ENCODE measurements at places on chromosomes 12 and 14. TPM values are rescaled to one million over a fixed set of nuclear protein-coding genes. Genes with fewer than 3 reads are reported as not detected.
A peak's percentile ranks its signal among the peaks of the same experiment; 100 is the strongest.

TOMM20L gene
- total RNA-seq, result not detected

ACOT6 gene
- not detected for total RNA-seq

NGB gene
- total RNA-seq, result not detected

AICDA gene
- not detected for total RNA-seq

LAG3 gene
- 1.7 TPM for total RNA-seq

TMEM119 gene
- 0.27 TPM for total RNA-seq

CD9 gene
- total RNA-seq, result 5.6 TPM

SLC6A12 gene
- total RNA-seq, result not detected

PTPRQ gene
- not detected for total RNA-seq

DLGAP5 gene
- total RNA-seq, result 45.1 TPM

DNA sequence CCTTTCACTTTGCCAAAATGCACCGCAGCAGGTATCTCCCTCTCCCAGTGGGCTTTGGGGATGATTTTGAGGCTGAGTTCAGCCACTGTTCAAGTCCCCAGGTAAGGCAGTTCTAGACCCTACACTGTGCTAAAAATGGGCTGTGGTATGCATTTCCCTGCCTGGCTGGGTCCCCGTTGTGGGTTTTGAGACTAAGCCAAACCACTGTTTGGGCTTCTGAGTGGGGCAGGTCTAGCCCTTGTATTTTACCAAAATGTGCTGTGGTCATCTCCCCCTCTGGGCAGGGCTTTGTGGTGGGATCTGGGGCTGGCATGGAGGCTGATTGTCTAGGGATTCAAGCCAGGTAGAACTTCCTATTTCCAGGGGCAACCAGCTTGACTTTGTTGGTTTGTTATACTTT lies 13.6 kb upstream of the OR4Q3 start:
- no peak for DNase-seq

DNA sequence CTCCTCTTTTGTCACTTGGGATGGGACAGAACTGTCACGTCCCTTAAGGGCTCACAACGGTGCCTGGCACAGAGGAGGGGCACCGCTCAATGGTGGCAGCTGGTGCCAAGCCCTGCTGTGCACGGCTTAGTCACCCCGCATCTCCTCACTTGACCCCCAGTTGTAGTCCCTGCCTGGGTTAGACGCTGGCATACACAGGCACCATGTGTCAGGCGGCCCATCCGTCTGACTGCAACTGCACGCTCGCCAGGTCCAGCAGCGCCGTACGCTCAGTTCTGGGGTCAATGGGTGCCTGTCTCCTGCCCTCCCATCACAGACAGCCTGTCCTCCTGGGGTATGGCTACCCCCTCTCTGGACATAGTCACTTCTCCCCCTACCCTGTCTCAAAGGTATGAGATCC lies 1.6 kb upstream of the PACS2 start:
- no peak for DNase-seq

DNA sequence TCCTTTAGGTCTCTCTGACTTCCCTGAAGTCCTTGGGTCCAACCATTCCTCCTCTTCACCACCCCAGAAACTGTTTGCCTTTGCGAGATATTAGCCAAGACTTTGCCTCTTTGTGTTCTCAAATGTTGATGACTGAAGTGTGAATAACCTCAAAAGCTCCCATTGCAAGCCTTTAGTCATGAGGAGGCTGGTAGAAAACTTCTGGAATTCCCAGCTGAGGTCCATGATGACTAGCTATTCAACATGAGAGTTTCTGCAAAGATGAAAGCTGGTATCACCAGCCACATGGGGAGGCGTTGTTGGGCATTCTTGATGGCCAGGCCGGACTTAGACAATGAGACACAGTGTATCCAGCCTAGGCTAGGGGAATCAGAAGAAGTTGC lies 111.7 kb downstream of the TBX5 start:
- DNase-seq, result no peak

GRCh38 chr12:115388139-115388538 lies 704.2 kb upstream of the TBX3 start:
- DNase-seq, result no peak

GRCh38 chr12:38689704-38690103 lies 215.7 kb downstream of the CPNE8 start:
- no peak for DNase-seq

DNA sequence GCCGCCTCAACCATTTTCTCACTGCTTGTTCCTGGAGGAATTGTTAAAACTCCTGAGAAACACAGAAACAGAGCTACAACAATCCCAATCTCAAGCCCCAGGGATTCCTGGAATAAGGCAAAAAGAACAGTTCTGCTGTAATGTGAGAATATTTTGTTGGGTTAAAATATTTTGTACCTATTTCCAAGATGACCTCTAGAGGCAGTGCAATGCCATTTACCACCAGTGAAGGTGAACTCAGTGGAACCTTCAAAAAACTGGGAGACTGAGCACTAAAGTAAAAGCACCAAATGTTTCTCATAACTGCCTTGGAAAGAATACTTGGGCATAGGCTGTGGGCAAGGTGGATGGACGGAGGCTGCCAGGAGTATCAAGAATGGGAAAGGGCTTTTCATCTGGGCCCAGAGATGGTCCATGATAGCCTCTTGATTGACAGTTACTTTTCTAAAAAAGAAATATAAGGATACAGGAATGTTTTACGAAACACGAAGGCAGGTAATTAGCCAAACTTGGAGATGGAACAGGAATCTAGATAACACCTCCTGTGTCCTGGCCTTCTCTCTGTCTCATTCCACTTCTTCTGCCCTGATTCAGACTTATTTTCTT lies 334.0 kb upstream of the FLRT2 start:
- no peak for DNase-seq

- DNase-seq, result no peak
Observed at GRCh38 chr14:75939200-75939599, 42.6 kb downstream of the TGFB3 start.

GRCh38 chr14:89351516-89352404 lies 65.3 kb downstream of the FOXN3 start:
- no peak for DNase-seq

DNA sequence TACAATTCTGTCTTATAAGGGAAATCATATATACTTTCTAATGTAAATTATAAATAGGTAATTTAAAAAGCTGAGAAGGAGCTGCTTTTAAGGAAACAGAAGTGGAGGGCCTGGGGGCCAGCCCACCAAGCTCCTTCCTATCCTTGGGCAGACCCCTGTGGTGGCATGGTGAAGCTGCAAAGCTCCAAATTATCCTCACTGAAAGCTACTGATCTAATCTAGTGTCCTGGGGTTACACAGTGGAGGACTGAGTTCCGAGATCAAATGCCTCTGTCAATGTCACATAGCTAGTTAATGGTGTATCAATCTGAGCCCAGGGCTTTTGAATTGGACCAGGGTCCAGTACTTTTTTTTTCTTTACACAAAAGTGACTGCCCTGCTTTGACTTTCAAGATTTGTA lies 355.4 kb downstream of the CEP128 start:
- no peak for DNase-seq

DNA sequence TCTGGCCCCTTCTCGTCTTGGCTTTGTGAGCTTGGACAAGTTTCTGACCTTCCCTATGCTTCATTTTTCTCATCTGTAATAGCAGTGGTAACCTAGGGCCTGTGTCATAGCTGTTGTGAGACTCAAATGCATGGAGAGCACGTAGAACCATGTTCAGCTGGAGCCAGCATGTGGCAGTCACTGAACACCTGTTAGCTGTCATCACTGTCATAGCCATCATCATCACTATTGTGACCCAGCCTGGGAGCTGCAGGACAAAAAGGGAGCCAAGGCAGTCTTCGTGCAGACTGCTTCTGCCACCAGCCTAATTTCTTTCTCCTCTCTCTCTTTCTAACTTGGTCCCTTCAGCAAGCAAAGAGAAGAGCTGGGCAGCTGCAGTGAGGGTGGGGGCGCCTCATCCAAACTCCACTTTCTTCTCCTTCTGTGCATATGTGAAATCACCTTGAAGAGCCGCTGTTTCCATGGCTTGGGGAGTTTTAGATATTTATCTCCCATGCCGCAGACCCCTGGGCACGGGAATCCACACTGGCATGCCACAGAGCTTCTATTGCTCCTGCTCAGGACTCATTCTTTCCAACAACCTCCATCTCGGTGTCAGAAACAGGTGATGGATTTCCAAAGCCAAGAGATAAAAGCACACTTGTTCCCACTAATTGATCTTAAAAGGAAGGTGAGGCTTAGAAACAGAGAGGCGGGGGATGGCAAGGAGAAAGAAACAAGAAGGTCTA lies 87.0 kb downstream of the SRRM4 start:
- DNase-seq, result no peak

GRCh38 chr14:74203639-74204038 lies 35.6 kb upstream of the VSX2 start:
- no peak for DNase-seq

- no peak for DNase-seq
Observed at GRCh38 chr12:3300833-3301401, 190.1 kb upstream of the PRMT8 start.

- DNase-seq, result no peak
Observed at GRCh38 chr12:130709151-130709970, 6.7 kb downstream of the RIMBP2 start.

GRCh38 chr12:100142851-100143559 lies at the start of gene BLTP3B:
Gene BLTP3B, minus strand, starts transcription at chr12:100142874. Its CDS starts 239 bp downstream, at chr12:100142635.
- peak; percentile 84 for DNase-seq

GRCh38 chr12:128305336-128305892 lies 38.4 kb downstream of the TMEM132C start:
- DNase-seq, result no peak

- no peak for DNase-seq
Observed at GRCh38 chr14:86179980-86180379, 650.0 kb downstream of the FLRT2 start.

- DNase-seq, result no peak
Observed at GRCh38 chr14:34023824-34024767, 73.2 kb upstream of the EGLN3 start.

DNA sequence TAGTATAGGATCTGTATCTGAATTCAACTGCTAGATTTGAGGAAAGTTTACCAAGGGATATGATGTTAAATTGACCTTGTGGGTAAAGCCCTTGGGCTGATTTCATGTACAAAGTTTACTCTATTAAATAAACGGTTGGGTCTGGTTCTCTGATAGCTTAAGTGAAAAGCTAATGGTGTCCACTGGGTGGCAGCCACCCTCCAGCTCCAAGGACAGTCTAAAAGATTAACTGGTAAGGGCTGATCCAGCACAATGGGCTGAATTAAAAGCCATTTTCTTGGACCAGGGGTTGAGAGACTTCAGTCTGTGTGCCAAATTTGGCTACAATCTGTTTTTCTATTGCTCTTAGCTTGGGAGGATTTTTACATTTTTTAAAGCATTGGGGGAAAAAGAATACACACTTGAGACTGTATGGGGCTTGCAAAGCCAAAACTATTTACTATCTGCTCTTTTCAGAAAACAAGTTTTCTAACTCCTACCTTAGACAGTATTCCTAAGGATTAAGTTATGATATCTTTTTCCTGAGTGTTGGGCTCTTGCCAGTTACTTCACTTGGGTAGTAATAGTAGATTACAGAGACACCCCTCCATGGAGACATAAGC lies 116.5 kb downstream of the GPHN start:
- no peak for DNase-seq

- DNase-seq, result no peak
Observed at GRCh38 chr14:77474479-77475177, 16.7 kb downstream of the AHSA1 start.

DNA sequence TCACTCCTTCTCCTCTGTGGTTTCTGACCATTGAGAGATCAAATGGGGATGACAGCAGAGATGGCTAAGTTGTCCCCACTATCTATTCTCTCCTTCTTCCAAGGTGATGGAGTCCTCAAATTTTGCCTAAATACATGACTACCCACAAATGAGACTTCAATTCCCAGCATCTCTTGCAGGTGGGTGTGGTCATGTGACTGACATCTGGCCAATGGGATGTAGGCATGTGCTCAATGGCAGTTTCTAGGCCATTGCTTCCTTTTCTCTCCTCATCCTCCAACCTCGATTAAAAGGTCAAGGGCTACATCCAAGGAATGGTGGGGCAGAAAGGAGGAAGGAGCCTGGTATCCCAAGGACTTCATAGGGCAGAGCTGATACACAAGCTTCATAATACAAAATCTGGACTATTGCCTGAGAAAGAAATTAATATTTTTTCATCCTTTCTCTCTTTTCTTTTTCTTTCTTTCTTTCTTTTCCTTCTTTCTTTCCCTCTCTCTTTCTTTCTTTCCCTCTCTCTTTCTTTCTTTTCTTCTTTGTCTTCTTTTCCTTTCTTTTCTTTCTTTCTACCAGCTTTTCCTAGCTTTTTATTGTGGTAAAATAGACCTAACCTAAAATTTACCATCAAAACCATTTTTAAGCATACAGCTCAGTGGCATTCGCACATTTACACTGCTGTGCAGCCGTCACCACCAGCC lies 100.9 kb upstream of the PRB2 start:
- DNase-seq, result no peak

- no peak for DNase-seq
Observed at GRCh38 chr12:116142936-116143898, 134.3 kb downstream of the MED13L start.

GRCh38 chr12:72829838-72830237 lies 557.7 kb downstream of the TRHDE start:
- no peak for DNase-seq

GRCh38 chr12:23686095-23686494 lies 263.4 kb downstream of the SOX5 start:
- DNase-seq, result no peak

DNA sequence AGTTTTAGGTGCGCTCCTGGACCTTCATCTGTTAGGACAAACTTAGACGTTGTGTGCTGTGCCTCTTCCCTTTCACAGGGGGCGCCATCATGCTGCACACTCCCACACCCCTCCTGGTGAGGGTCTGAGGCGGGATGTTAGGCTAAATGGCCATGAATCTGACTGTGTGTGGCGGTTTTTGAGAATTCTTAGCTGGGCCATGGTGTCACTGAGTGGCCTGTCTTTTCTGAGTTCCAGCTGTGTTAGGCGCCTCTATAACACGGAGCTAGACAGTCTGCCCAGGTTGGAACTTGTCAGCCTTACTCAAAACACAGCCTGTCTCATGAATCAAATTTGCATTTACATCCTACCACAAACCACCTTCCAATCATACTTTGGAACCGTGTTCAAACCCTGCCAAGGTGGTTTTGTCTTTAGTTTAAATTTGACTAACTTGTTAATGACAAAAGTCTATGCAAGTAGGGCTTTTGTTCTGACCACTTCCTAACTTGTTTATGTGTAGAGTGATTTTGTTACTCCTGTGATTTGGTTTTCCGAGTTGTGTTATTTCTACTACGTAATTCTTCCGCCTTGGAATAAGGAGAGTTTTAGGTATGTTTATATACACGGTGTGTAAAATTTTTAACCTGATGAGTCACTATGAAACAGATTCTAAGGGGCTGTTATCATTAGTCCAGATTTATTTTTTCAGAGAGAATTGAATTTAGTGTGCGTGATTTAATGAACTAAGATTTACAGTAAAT lies 19.6 kb downstream of the ACVR1B start:
- DNase-seq, result peak; percentile 43

- no peak for DNase-seq
Observed at GRCh38 chr12:116297224-116297834, 19.8 kb upstream of the MED13L start.

GRCh38 chr12:69243099-69244084 lies 4.0 kb downstream of the CPSF6 start:
- DNase-seq, result peak; percentile 14

GRCh38 chr12:87930627-87931026 lies 98.6 kb downstream of the C12orf50 start:
- DNase-seq, result no peak

- no peak for DNase-seq
Observed at GRCh38 chr14:94971750-94972149, 185.6 kb downstream of the DICER1 start.
